ENCODE measurements at places on chromosomes 3 and 15. TPM values are rescaled to one million over a fixed set of nuclear protein-coding genes. Genes with fewer than 3 reads are reported as not detected.

The IL12A gene
- total RNA-seq, result 1.3 TPM

GRCh38 chr3:31610700-31611275 lies 78.1 kb downstream of the STT3B start:
- peak; percentile 13 for DNase-seq

- no peak for DNase-seq
Measured at GRCh38 chr3:26049951-26050350, 260.1 kb downstream of the OXSM start.

DNA sequence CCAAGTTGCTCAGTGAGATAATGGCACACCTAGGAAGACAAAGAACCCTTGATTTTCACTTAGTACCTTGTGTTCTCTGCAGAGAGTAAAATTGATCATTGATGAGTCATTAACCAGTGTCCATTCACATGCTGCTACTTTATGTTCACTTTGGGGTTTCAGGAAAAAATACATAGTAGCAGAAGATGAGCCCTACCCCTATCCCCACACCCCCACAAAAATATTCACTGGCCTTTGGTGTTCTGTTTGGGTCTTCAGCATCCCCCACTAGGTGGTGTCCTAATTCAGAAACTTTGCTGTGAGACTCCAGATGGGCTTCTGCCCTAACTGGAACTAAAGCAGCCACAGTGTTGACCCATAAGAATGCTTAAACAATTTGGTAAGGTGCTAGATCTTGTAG lies 178.8 kb downstream of the KLHL25 start:
- no peak for DNase-seq

DNA sequence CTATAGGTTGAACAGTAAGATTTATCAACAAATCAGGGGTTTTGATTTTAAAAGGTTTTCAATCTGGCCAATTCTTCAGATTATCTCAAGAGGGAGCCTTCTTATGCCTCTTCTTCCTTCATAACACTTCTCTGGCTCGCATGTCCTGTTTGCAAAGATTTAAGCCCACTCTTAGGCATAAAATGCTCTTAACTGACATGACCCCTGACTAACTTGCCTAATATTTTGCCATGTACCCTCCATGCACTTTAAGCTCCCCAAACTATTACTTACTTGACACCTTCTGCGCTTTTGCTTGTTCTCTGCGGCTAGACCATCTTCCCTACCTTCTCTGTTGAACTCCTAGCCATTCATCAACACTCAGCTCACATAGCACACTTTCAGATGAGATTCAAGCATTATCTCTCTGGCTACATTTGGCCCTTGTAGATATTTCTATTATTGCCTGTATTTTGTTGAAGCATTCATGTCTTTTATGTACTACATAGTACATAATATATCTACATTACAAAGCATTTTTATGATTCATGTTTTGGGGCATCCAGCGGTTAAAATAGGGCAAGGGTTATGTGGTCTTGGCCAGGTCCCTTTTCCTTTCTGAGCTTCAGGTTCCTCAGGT lies 1.0 kb upstream of the ARIH1 start:
- no peak for DNase-seq

- peak; percentile 81 for DNase-seq
Measured at GRCh38 chr15:63436872-63437375, 55.3 kb upstream of the CA12 start.

DNA sequence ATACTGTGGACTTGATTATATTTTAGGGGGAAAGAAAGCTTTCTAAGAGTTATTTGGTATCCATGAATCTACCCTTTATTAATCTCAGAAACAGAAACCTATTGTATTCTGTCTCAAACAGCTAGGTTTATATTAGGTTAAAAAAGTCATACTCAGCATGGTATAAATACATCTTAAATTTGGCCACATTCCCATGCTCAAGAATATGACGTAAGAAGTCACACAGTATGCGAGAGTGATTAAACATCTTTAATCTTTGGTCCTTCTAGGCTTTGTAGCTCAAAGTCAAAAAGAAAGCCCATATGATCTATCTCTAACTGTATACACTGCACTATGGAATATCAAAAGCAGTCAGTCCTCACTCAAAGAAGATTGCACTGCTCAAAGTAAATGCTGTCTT lies 131.4 kb downstream of the EPHA3 start:
- no peak for DNase-seq

GRCh38 chr15:20357481-20358065 lies 184.0 kb downstream of the GOLGA6L6 start:
- DNase-seq, result peak; percentile 4

DNA sequence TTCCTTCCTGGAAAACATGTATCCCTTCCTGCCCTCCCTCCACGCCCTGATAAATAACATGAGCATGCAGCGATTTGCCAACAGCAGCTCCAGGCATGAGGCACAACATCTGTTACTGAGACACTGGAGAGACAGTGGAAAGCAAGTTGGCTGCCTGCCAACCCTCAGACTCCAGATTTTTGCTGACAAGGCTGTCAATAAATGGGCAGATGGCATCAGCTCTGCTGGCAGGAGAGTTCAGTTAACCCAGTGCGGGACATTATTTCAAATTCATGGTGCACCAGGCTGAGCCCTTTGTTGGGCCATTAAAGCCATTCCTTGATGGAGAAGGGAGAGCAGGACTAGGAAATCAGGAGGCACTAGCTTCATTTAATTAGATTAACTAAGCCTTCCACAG lies 293.3 kb downstream of the MEX3B start:
- peak; percentile 45 for DNase-seq

- no peak for DNase-seq
Measured at GRCh38 chr3:181075098-181075497, 85.6 kb upstream of the DNAJC19 start.

DNA sequence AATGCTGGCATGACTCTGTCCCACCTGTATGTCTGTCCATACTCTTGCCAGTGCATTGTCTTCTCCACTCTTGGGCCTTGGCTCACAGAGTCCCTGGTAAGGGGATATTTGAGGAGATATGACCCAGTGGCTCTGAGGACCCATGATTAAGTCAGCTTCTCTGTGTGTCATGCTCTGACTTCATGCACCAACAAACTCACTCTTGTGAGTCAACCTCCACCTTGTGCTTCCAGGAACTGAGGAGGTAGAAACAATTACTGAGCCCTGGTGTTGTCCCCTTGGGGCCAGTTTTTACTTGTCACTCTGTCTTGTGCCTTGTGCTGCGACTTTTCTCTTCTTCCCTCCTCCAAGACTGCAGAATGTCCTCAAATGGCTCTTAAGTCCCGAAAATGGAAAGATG lies 127.1 kb downstream of the ABHD5 start:
- no peak for DNase-seq

DNA sequence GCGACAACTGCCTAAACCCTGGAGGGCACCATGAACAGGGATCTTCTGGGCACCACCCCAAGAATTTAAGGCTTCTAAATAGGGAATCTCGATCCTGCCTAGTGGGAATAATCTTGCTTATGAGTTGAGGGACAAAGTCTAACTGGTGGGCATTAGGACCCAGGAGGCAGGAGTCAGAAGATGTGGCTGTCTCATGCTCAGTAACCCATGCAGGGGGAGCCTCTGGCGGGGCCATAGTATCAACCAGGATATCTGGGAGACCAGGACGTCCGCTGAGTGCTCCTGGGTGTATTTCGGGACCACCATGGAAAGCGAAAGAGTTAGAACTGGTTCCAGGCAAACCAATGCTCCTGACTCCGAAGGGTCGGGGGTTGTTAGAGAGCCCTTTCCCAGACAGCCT lies 356.1 kb downstream of the OTOL1 start:
- no peak for DNase-seq

DNA sequence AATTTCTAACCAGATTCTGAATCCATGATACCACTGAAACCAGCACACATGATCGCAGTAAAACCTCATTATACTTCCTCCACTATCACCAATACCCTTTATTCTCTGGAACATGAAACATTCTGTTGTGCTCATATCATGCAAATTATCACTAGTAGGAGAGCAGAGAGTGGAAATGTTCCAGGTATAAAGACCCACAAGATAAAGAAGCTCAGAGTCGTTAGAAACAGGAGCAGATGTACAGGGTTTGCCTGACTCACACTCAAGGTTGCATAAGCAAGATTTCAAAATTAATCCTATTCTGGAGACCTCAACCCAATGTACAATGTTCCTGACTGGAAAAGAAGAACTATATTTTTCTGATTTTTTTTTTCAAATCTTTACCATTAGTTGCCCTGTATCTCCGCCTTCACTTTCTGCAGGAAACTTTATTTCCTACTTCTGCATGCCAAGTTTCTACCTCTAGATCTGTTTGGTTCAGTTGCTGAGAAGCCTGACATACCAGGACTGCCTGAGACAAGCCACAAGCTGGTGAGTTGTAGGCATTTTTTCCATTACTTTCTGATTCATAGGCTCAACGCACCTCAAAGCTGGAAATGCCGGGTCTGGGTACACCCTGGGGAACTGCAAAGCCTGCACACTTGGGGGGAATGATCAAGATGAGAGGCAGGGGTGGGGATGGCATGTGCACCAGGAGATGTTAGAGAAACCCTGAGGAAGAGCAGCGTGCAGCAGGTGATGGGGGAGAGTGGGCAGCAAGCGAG lies at the start of gene CCR2:
TSS of gene CCR2 (plus strand) at position 465 of the 764 bp plus-strand sequence. CDS start 3,417 bp downstream, outside the sequence.
- DNase-seq, result no peak

The ZNF80 gene
- not detected for total RNA-seq

DNA sequence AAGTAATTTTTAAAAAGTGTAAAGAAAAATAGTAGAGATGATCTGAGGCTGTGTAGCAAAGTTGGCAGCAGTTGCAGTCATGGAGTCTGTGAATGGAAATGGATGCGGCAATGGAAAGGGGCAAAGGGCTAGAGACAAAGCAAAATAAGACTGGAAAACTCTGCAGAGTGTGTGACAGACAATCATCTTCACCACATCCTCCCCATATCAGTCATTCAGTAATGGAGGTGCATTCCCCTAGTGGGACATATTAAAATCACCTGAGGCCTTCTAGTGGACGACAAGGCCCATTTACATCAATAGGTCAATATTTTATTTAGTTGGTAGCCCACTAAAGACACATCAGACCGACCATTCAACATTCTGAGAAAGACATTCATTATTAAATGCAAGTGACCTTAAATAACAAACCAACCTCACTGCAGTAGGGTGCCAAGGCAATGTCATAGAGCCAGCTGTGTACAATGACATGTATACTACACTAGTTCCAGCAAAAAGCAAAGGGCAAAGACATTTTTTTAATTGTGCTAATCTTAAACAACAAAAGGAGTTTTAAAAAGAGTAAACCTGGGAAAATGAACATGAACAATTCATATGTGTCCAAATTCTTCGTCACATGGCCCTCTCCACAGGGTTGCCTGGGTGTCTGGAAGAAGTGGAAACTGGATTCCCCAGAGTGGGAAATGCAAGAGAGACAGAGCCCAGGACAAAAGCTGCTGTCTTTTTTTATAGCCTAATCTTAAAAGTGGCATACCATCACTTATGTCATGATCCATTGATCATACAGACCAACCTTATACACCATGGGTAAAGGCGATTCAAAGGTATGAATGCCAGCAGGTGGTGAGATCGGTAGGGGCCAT lies 15.6 kb upstream of the RAP2B start:
- DNase-seq, result no peak

The CIAO2A gene
- total RNA-seq, result 47.2 TPM

DNA sequence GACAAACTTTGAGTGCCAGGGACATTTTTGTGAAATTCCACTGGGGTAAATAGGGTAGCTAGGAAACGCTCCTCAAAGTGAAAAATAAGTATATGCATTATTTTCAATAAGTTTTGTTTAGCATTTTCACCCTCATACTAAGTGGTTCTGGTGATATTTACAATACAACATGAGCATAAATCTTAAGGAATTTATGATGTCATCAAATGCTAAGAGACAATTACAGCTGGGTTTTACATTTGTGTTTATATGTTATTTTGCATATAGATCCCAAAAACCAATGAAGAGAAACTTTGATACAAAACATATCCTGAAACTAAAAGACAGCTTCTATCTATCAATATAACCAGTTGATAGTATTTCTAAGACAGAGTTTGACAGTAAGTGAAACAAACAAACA lies 323.1 kb downstream of the ZBTB20 start:
- no peak for DNase-seq

The ATP13A4 gene
- total RNA-seq, result 2.0 TPM
